GM12878 (cell line): ENCODE measurements at places on chromosomes 2 and 18. TPM values are rescaled to one million over a fixed set of nuclear protein-coding genes. Genes with fewer than 3 reads are reported as not detected.

The CAVIN2 gene
- 0.11 TPM in 1 of 2 replicates, not detected in the other for total RNA-seq

The KCNE4 gene
- not detected in 2 replicates for total RNA-seq

The PDCD1 gene
- 3.6 and 4.0 TPM in 2 replicates for total RNA-seq

The CACNB4 gene
- total RNA-seq, result 18.2 and 19.4 TPM in 2 replicates

The RMDN2 gene
- 7.3 and 9.3 TPM in 2 replicates for total RNA-seq

The CNGA3 gene
- not detected in 2 replicates for total RNA-seq
